ENCODE measurements at places on chromosomes 7 and 10.

DNA sequence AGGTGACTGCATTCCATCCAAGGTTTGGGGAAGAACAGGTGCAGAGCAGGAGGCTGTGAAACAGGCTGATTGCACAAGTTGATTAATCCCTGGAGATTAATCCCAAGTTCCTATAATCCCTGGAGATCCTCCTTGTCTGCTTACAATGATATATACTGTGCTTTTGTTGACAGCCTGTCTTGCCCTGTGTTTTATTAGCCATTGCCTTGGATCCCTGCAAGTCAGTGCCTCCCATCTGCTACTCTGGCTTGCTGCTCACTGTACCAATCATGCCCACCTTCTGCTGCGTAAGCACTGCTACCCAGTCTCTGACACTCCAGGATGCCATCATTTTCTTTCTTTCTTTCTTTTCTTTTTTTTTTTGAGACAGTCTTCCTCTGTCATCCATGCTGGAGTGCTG lies 65.4 kb downstream of the ANKRD61 start:
- no peak for DNase-seq

DNA sequence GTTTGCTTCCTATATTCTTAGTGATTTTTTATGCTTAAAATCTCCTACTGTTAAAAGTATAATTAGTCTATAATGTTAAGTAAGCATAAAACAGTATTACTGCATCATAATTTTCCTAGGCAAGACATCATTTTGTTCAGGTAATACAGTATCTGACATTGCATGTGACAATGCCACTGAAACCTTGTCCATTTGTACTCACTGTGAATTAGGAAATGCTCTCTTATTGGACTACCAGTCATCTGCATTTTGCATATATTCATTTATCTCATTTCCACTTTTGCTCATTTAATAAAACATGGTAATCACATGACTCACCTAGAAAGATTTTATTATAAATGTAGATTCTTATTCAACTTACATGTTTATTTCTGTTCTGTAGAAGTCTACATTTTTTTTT lies 379.1 kb downstream of the ETV1 start:
- DNase-seq: no peak

DNA sequence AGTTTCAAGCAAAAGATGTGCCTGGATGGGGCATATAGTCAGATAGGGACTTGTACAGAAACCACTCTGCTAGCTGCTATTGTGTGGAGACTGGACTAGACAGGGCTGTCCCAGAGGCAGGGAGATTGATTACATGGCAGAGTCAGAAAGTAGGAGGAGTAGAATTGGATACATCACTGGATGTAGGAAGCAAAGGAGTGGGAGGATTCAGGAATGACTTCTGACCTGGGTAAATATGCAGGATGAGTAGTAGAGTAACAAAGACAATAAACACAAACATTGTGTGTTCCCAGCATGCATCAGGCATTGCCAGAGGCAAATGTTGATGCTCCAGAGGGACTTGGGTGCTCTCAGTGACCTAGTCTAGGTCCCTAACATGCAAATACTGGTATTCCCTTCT lies 30.9 kb upstream of the MAT1A start:
- DNase-seq: no peak

- DNase-seq: no peak
Measured at GRCh38 chr10:105925045-105925785, 1239.3 kb downstream of the SORCS1 start.

DNA sequence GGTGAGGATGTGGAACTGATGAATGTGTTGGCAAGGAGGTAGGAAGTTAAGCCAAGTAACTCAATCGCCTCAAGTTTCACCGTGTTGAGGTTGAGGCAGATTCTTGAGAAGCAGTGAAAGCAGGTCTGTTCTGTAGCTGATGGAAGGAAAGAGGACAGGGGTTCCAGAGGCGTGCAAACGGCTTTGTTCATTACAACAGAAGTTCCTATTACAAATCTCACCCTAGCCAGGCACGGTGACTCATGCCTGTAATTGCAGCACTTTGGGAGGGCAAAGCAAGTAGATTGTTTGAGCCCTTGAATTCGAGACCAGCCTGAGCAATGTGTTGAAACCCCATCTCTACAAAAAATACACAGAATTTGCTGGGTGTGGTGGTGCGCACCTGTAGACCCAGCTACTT lies 36.9 kb upstream of the PTF1A start:
- DNase-seq: no peak

DNA sequence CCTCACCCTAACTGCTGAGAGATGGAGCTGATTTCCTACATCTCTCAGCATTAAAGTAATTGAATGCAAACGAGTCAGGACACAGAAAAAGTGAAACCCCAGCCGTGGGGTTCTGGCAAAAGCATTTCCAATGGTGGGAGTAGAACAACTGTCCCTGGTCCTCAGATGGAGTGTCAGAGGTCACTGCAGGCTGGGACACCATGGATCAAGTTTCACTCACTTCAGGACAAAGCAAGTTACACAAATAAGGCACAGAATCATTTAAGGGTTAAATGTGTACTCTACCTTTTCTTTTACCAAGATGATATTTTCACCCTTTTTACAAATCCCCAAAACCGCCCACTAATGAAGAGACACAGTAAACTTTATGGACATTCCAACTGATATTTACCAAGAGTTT lies 607.8 kb downstream of the PARD3 start:
- DNase-seq: no peak

GRCh38 chr10:122476333-122476695 lies 15.0 kb downstream of the HTRA1 start:
- no peak for DNase-seq

DNA sequence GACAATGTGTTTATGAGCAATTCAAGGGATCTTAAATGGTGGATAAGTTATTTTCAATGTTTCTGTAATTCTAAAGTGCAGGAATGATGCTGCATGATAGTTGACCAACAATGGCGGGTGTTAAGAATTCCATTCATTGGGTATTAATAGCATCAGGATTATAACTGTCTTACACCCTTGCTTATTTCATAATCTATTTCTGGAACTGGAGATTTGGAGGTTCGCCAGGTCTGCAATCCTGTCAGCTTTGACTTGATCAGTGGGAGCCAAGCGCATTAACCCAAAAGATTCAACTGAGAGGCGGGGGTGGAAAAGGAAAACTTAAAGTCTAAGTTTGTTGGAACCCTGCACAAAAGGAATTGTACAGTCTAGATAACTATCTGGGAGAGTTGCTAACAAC lies 114.9 kb upstream of the ZEB1 start:
- DNase-seq: no peak

- no peak for DNase-seq
Measured at GRCh38 chr7:27096768-27097514, 1.1 kb upstream of the HOXA1 start.

- no peak for DNase-seq
Measured at GRCh38 chr7:13581097-13581496, 408.4 kb downstream of the ETV1 start.

DNA sequence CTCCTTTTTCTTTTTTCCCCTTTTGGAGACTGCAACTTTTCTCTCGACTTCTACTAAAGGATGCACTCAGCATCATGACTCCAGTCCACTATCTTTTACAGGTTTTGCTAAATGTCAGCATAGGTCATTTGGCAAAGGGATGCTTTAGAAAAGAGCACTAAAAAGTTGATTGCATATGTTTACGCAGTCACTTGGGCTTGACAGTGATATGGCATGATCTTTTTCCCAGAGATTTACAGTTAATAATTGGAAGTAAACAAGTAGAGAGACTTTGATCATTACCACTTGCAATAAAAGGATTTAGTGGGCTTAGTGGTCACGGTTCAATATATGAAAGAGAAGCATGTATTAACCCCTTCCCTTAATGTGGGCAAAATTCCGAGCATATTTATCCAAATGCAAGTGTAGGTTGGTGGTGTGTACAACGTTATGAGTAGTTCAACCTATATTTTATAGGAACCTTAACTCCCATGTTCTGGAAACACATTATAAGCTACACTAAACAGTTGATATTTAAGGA lies 1.8 kb downstream of the BMI1 start:
- DNase-seq: no peak

GRCh38 chr10:87659571-87660483 lies at the start of gene PAPSS2:
TSS of gene PAPSS2 (plus strand) at chr10:87659878. CDS start at chr10:87659982, 104 bp downstream.
- no peak for DNase-seq

- no peak for DNase-seq
Measured at GRCh38 chr10:72736176-72736827, 44.4 kb downstream of the MCU start.

DNA sequence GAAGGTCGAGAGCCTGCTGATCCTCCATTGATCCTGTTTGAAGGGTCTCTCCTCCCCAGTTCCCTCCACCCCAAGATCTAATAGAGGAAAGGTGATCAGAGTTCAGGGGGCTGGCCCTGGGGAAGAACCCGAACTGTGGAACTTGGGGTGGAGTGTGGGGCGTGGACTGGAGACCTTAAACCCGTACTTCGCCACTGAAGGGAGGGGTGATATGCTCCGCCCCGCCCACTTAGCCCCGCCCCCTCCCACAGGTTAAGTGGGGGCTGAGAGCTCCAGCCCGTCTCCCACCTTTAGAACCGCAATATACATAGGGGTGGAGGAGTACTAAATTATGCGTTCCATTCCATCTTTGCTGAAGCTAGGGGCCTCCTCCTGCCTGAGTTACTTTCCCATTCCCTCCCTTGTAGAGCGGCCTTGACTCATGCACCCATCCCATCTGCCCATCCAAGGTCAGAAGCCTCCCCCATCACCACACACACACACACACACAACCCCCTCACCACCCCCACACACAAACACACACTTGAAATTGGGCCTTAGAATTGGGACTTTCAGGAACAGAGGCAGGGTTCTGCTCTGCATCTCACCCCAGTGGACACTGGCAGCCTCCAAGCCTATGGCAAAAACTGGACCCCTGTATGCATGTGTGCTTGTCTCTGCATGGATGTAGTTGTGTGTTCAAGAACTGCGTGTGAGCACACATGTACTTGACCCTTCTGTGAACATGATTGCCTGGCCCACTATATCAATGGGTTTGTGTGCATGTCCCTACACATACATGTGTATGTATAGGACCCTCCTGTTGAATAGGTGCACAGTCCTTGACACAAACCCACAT lies 991 bp downstream of the SEMA4G start:
- no peak for DNase-seq

DNA sequence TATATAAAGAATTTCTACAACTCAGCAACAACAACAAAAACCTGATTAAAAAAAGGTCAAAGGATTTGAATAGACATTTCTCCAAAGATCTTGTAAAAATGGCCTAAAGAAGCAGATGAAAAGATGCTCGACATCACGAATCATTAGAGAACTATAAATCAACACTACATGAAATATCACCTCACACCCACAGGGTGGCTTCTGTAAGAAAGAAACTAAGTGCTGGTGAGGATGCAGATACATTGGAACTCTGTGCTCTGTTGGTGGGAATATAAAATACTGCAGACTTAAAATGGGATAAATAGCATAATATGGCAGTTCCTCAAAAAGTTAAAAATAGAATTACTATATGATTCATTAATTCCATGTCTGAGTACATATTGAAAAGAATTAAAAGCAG lies 38.3 kb upstream of the CDCA7L start:
- DNase-seq: no peak

DNA sequence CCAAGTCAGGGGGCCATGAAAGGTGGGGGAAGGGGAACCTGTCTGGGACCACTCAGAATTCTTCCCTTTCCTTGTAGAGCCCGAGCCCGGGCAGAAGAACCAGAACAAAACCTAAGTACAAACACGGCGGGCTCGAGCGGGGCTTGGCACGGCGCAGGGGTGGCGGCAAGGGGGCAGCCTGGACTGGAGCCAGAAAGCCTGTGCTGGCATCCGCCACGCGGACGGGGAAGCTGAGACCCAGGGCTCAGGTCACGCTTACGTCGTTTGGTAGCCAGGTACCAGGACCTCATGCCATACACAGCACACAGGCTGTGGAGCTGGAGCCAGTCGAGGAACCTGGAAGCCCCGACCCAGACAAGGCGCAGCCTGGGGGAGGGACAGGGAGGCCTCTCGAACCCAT lies 6.6 kb upstream of the GPER1 start:
- no peak for DNase-seq

GRCh38 chr10:72704117-72704516 lies 12.2 kb downstream of the MCU start:
- no peak for DNase-seq

GRCh38 chr7:69880840-69881239 lies 282.6 kb downstream of the AUTS2 start:
- DNase-seq: no peak

- no peak for DNase-seq
Measured at GRCh38 chr7:143322760-143323633, 7.1 kb downstream of the CLCN1 start.

- no peak for DNase-seq
Measured at GRCh38 chr10:119753309-119753708, 27.5 kb downstream of the INPP5F start.

DNA sequence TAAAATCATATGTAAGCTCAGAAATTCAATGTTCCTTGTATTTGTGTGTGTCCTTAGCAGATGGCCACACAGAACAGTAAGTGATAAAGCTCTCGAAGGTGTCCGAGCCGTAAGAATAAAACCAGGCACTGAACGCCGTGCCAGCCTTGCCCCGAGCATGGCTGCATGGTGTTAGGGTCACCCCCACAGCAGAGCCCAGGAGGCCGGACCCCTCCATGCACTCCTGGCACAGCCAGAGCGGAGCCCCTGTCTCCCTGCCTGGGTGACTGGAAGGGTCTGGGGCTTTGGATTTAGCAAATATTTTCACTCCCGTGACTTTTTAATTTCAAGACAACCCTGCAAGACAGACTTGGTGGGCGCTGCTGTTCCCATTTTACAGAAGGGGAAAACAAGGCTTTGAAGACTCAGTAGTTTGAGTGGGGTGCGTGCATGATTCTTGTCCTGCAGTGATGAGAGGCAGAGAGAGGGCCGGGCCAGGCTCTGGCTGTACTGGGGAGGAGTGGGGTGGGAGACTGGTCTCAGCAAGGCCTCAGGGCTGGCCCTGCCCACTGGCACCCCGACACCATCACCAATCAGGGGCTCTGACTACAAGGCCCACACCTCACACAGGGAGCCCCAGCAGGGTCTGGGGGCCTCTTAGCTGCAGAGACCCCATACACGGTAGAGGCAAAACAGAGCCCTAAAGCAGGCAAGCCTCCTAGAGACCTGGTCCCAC lies 39.4 kb downstream of the VIPR2 start:
- DNase-seq: no peak
